Activated effector memory CD4-positive, alpha-beta T cell treated with Interleukin-2 at 50 U/mL for 16 hours (primary cell): ENCODE measurements at places on chromosomes 2 and 18.

DNA sequence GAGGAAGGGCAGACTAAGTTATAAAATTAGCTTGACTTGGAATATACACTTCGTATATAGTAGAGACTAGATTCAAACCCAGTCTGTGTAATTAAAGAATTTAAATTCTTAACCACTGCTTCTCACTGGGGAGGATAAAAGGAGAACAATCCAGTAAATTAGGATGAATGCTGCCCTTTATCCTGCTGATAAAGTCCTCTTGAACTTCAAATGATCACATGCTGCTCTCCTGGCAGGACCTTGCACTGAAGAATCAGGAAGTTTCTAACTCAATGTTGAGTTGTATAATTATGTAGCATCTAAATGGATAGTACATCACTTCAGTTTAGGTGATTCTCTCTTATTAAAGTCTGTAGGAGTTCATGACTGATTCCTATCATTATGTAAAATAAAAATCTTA, 1179.7 kb downstream of the DSC3 start:
- no peak for DNase-seq

GRCh38 chr2:158060835-158061435, 40.7 kb upstream of the UPP2 start:
- DNase-seq = no peak

GRCh38 chr2:124875627-124876244, 850.6 kb downstream of the CNTNAP5 start:
- DNase-seq = no peak

DNA sequence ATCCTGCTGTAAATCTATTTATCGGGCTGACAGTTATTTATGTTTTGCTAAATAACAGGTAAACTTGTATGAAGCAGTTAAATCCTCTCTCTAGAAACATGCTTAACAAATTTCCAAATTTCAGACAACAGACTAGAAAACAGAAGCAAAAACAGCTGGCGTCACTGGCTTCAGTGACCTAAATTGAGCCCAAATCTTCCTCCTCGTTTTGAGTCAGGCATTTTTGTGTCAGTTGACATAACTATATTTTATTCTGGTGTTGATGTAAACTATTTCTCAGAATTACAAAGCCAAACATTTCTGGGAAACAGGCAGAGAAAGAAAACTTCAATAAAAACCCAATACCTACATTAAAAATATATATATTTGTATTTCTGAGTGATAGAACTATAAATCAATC, 21.7 kb downstream of the RBMS1 start:
- DNase-seq = no peak

DNA sequence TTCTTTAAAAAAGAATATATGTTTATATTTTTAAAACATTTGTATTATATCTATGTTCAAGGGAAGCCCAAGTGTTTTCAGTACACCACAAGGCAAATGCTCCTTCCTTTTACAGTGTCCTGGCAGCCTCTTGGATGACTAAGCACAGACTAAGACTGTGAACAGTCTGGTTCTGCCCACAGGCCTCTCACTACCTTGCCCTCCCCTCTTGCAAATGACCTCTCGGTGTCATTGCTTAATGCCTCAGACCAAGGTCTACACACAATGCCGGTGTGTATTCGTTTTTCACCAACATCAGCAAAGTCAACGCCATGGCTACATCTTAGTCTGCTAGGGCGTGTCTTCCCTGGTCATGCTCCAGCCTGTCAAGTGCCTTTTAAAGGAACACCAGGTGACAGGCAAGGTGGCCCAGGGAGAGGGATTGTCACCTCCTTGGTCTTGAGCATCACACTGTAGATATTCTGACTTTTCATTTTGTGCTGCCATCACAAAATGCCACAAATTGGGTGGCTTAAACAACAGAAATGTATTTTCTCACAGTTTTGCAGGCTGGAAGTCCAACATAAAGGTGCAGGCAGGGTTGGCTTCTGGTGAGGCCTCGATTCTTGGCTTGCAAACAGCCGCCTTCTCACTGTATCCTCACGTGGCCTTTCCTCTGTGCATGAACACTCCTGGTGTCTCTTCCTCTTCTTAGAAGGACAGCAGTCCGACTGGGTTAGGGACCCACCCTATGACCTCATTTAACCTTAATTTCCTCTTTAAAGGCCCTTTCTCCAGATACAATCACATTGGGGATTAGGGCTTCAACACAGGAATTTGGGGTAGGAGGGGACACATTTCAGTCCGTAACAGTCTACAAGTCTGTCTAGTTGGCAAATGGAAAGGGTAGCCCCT, 266.5 kb downstream of the KLHL29 start:
- no peak for DNase-seq

DNA sequence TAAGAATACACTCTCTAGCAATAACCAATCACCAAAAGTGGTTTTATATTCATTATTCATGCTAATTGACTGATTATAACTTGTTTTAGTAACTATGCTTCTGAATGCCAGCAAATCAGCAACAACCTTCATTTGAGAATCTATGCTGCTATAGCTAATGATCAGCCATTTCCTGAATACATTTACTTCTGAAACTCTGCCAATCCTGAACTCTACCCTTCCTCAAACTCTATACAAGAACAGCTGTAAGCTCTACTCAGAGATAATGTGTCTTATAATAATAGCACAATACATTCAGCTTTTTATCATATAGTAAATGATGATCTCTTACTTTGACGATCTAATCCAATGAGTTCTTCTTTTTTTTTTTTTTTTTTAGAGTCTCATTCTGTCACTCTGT, 85.7 kb upstream of the EPAS1 start:
- no peak for DNase-seq

- no peak for DNase-seq
Measured at GRCh38 chr2:129753261-129753660, 226.2 kb upstream of the RAB6C start.

DNA sequence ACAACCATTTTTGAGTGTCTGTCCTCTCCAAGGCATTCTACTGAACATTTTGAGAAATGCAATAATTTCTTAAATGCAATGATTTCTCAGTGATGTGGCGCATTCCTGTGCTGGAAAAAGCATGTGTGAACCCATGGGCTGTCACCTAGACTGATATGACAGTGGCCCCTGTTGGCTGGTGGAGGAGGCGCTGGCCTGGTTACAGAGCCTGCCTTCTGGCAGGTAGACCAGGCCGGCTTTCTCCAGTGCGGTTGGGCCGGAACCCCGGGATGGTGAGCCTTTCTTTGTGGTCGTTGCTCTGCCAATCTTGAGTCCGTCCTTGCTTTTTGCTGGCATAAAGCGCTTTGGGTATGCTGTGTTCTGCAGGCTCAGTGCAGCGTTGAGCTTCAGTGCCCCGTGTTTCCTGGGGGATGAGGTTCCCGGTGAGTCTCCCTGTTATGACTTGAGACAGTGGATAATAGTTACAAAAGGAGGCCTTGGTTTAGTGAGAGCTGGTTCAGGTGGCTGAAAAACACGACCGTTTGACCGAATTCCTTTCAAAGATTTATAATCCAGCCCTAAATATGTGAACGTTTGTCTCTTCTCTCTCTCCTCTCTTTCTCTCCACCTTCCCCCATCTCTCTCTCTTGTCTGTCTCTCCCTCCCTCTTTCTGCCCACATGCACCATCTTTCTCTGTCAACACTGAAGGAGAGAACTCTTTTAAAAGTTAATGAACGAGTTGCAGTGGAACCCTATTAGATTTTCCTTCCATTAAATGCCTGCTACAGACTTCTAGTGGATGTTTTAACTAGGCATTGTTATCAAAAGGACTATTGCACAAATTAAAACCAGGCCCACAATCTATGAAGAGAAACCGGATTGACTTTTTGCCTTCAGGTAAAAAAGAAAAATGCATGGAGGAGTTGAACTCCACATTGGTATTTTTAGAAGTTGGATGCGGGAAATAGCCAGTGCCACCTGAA, 34.0 kb downstream of the TSHZ1 start:
- DNase-seq = no peak

- no peak for DNase-seq
Measured at GRCh38 chr2:8849327-8849726, 11.9 kb upstream of the KIDINS220 start.

DNA sequence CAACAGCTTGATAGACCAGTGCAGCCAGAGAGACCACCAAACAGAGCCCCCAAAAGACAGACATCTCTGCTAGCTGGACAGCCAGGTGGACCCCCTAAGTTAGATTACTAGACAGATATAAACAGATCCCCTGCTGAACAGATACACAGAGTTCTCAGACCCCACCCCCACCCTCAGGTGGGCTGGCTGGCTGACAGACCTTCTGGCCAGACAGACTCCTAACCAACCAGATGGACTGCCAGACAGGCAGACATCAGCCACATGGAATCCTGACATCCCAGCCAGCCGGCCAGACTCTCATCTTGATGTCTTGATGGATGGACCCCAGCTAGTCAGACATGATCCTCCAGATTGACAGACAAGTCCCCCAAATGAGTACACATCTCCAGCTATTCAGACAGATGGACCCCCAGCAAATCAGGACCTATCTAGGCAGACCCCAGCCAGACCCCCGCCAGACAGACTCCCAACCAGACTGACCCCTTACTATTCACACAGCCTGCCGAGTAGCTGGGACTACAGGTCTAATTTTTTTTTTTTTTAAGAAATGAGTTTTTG, 18.0 kb downstream of the PTPN18 start:
- DNase-seq = no peak

- no peak for DNase-seq
Measured at GRCh38 chr2:238105506-238106338, 5.6 kb downstream of the ESPNL start.

DNA sequence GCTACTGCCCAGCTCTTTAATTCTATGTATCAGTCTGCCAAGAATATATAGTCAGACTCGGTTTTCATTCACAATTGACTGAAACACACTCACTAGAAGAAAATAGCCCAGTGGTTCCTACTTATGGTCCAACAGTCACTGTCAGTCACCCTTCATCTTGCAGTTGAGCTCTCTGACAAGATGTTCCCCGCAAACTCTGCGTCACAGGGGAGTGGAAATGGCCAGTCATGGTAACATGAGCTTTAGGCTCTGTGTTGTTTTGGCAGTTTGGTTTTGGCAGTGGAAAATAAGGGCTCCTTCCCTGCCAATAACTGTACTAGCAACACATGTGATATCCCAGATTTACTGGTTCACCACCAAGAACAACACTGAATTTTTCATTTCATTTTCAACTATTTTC, 122.5 kb downstream of the PRPF40A start:
- DNase-seq = no peak

- DNase-seq = no peak
Measured at GRCh38 chr18:23998820-23999219, 15.7 kb upstream of the TTC39C start.

DNA sequence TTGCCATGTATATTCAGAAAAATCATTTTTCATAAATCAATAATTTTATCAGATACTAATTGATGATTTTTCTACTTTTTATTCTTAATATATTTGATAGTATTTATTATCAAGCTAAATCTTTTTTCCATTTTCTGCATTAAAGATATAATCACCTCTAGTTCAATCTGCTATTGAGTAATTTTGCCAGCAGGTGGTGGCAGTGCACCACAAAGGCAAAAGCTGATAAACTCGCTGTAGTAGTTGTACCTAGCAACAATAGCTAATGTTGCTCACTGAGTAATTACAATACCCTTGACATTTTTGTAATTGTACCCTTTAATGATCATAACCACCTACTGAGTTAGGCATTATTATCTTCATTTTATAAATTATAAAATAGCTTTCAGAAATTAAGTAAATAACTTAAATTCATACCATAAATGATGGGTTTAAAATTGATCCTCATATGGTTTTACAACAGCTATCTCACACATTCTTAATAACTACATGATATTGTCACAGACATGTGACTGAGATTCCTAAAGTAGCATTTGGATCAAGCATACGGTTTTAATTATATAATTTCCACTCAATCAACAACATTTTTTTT, 52.0 kb upstream of the CALCRL start:
- DNase-seq = no peak

- DNase-seq = no peak
Measured at GRCh38 chr2:69166812-69167468, 154.0 kb downstream of the ANTXR1 start.

GRCh38 chr18:23683671-23684070, 5.6 kb upstream of the LAMA3 start:
- DNase-seq = no peak

DNA sequence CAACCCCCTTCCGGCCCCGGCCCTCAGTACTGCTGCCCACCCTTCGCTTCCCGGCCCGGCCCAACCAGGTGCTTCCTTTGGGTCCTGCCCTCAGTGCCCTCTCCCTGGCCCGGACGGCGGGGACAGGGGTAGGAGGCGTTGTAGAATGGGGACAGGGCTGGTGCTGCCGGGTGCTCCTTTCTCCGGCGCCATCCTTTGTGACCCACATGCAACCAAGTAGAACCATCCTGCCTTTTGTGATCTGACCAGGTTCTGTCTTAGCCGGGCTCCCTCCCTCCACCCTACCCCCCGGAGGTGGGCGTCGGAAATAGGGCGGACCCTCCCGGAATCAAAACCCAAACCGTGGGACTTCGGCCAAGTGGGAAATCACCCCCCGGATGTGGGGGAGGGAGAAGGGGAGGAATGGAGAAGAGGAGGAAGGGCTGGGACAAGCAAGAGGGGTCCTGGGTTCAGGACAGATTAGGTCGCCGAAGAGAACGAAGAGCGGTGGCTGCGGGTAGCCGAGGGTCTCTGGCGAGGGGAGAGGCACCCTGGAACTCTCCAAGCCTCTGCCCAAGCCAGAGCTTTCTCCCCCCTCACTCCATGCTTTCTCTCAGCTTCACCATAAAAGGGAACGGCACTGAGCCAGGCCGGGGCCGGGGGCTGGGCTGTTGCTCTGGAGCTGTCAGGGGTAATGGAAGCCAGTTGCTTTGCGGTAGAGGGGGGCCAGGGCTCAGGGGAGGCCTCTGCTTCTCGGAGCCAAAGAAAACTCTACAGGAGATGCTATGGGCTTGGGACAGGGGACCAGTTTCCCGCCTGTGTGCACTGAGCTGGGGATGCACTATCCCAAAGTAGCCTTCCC, 756 bp upstream of the OST4 start:
- DNase-seq = no peak

DNA sequence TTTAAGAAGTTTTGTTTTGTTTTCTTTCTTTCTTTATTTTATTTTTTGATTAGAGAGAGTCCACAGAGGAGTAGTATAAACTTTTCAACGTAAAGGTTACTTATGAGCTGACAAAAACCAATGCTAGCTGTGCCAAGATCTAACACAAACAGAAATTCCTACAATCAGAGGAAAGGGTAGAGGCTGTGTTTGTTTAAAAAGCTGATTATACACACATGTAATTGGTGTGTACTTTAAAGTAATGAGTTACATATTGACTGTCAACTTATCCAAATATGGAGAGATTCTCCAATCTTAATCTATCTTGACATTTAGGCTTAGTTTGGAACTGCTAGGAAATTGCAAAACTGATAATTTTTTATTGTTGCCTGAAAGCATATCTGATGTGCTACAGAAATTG, 63.7 kb upstream of the FAM110C start:
- no peak for DNase-seq
